Aorta (tissue), 5 donors: ENCODE measurements at places on chromosomes 12 and 14. TPM values are rescaled to one million over a fixed set of nuclear protein-coding genes. Genes with fewer than 3 reads are reported as not detected.
A peak's percentile ranks its signal among the peaks of the same experiment; 100 is the strongest.

GRCh38 chr12:132484183-132484890 is 5.6 kb upstream of the FBRSL1 start:
- H3K36me3 ChIP-seq, result no peaks in the 10 kb centered on the region
- H3K4me1 ChIP-seq, result no peaks in the 10 kb centered on the region
- DNase-seq, result no peak
- no peaks in the 10 kb centered on the region for H3K27me3 ChIP-seq

- H3K4me1 ChIP-seq, result no peaks in the 10 kb centered on the region
- no peak for DNase-seq
- no peaks in the 10 kb centered on the region for H3K36me3 ChIP-seq
- no peaks in the 10 kb centered on the region for H3K27me3 ChIP-seq
- no peak overlapping the region for H3K4me3 ChIP-seq
- no peak overlapping the region for H3K27ac ChIP-seq
Observed at GRCh38 chr12:85369365-85370154, 89.5 kb downstream of the ALX1 start.

Gene TROAP
- 4.3 TPM for total RNA-seq

Gene USP44
- total RNA-seq, result 2.2 TPM

GRCh38 chr12:1536817-1537216 is 57.6 kb downstream of the FBXL14 start:
- no peak overlapping the region for H3K4me3 ChIP-seq
- no peak for DNase-seq
- H3K27me3 ChIP-seq, result no peaks in the 10 kb centered on the region
- H3K4me1 ChIP-seq, result no peaks in the 10 kb centered on the region

GRCh38 chr12:57143454-57143853 is 4.0 kb downstream of the LRP1-AS start:
- no peaks in the 10 kb centered on the region for H3K27me3 ChIP-seq
- no peaks in the 10 kb centered on the region for H3K4me1 ChIP-seq
- no peak for DNase-seq
- H3K27ac ChIP-seq, result no peak overlapping the region
- peaks cover 12% of the 10 kb centered on the region for H3K36me3 ChIP-seq

Gene NINJ2
- 11.2 TPM for total RNA-seq

Gene VRTN
- not detected for total RNA-seq

- no peak overlapping the region for H3K4me3 ChIP-seq
- DNase-seq, result peak; percentile 85
- H3K27me3 ChIP-seq, result no peaks in the 10 kb centered on the region
- peaks cover 3% of the 10 kb centered on the region for H3K36me3 ChIP-seq
Observed at GRCh38 chr12:6230321-6231110, 30.3 kb downstream of the CD9 start.

DNA sequence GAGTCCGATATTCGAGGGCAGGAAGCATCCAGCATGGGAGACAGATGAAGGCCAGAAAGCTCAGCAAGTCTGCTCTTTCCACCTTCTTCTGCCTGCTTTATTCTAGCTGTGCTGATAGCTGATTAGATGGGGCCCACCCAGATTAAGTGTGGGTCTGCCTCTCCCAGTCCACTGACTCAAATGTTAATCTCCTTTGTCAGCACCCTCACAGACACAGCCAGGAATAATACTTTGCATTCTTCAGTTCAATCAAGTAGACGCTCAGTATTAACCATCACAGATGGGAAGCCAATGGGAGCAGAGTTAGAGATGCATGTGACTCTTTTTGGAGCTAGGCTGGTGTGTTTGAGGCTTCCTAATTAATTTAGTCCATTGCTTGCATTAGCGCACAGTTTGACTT is 17.0 kb downstream of the C12orf75 start:
- peaks cover under 1% of the 10 kb centered on the region for H3K4me1 ChIP-seq
- DNase-seq, result no peak
- H3K27me3 ChIP-seq, result no peaks in the 10 kb centered on the region
- no peak overlapping the region for H3K4me3 ChIP-seq
- no peak overlapping the region for H3K27ac ChIP-seq
